ENCODE measurements at places on chromosomes 11 and 22.

DNA sequence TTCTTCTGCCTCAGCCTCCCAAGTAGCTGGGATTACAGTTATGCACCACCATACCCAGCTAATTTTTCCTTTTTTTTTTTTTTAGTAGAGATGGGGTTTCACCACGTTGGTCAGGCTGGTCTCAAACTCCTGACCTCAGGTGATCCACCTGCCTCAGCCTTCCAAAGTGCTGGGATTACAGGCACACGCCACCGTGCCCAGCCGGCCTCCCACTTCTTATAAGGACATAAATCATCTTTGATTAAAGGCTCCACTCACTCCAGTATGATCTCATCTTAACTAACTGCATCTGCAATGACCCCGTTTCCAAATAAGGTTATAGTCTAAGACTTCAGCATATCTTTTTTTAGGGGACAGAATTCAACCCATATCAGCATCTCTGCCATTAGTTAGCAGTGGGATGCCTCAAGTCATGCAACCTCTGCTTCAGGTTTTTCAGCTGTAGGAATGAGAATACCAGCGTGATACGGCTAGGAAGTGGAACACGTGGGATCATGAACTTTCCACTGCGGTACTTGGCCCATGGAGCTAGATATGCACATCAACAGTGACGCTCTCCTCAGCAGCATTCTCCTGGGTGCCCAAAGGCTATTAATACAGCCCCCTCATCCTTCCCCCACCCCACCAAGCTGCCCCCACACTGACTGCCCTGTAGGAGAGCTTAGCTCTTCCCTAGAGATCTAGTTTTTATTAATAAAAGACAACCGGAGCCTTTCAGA, 41.4 kb downstream of the MCHR1 start:
- no peak for DNase-seq

GRCh38 chr11:92362989-92363388, 138.4 kb downstream of the FAT3 start:
- DNase-seq, result no peak

DNA sequence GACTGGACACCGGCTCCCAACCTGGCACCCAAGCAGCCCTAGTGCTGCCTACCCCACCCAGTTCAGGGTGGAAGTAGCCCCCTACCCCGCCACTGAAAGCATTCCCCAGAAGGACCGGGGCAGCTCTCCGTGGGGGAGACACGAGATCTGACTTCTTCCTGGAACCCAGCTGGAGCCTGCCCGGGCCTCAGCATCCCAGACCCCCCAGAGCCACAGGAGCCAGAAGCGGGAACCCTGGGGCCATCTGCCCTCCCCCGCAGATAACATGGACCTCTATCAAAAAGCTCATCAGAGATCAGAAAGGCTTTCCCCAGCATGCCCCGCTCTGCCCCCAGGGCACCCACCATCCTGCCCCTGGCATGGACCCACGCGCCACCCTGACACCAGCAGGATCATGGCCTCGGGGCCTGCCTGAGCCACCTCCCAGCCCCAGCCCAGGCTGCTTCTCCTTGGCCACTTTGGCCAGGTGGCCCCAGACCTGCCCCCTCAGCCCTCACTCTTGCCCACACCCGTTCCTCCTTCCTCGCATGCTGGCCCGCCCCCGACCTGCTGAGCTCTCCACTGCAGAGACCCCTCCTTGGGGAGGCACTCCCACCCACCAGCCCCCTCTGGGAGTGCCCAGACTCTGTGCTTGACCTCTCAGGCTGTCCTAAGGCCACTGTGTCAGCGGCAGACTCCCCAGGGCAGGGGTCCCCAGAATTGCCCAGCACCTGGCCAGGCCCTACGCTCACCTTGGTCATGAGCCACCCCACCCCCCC, 17.1 kb downstream of the WNT7B start:
- DNase-seq, result no peak

GRCh38 chr11:126312961-126313360, 9.1 kb downstream of the DCPS start:
- DNase-seq, result no peak

DNA sequence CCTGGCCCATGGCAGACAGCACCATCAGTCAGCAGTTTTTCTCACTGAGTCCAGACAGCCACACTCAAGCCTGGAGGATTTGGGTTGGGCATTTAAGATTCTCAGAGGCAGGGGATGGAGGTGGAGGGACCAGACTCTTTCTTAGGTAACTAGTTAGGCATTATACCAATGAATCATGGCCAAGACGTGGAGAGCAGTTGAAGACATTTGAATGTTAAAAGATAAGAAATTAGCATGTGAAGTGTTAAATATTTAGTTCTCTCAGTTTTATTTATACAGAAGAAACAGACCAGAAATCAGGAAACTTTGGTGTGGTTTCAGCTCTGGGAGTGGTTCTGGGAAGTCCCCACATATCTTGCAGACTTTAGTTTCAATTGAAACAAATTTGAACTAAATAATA, 9.9 kb downstream of the GTF2H1 start:
- DNase-seq, result peak; percentile 12

DNA sequence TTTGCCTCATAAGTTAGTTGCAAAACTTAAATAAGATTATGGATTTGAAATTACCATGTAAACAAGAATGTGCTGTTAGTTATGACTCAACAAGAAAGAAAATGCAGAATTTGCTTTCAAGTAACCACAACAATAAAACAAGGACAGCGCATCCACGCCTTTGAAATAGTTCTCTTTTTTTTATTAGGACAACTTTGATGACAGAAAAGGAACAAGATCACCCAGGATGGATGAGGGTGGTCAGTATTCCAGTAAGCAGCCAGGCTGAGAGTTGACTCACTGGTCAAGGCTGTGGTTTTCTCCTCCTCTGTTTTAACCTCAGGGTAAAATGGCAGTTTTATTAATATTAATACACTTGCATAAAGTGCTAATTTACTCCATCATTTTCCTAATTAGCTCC, 544.4 kb downstream of the OPCML start:
- no peak for DNase-seq

GRCh38 chr11:16280256-16280682, 76.1 kb downstream of the SOX6 start:
- no peak for DNase-seq

DNA sequence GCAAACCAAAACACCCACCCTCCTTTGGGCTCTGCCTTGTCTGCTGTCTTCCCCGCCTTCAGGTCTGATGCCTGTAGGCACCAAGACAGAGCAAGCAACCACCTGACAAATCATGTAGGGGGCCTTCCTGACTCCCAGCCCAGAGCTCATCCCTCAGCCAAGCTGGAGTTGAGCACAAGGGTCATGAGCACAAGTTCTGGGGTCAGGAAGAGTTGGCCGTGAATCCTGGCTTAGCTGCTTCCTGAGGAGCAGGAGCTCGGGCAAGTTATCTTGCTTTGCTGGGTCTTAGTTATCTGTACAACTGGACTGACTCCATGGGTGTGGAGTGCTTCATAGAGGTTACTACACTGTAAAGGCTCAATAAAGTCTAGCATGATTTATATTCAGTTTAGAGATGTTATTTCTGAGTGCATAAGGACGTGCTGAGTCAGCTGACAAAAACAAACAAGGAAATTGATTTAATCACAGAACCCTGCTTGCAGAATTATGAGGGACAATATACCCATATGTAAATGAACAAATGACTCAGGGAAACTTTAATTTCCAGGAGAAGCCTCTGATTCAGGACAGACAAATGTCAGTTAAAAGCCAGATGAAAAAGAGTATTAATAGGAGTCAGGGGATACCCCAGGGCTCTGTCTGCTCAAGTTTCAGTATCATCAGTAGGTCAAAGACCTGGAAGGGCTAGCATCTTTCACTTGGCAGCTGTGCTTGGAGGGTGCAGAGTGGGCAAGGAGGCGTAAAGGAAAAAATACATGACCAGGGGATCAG, 15.0 kb upstream of the APOA1 start:
- DNase-seq, result no peak

- peak; percentile 60 for DNase-seq
Observed at GRCh38 chr11:83836883-83837654, 550.9 kb upstream of the CCDC90B start.
